ENCODE measurements at places on chromosomes 5 and 9.

- no peak for DNase-seq
These were observed 163.7 kb downstream of the FGF10 start for GRCh38 chr5:44225231-44226160.

GRCh38 chr9:107624234-107624948 lies 134.8 kb upstream of the KLF4 start:
- DNase-seq = no peak

GRCh38 chr5:150542933-150543445 lies 35.1 kb downstream of the NDST1 start:
- no peak for DNase-seq

DNA sequence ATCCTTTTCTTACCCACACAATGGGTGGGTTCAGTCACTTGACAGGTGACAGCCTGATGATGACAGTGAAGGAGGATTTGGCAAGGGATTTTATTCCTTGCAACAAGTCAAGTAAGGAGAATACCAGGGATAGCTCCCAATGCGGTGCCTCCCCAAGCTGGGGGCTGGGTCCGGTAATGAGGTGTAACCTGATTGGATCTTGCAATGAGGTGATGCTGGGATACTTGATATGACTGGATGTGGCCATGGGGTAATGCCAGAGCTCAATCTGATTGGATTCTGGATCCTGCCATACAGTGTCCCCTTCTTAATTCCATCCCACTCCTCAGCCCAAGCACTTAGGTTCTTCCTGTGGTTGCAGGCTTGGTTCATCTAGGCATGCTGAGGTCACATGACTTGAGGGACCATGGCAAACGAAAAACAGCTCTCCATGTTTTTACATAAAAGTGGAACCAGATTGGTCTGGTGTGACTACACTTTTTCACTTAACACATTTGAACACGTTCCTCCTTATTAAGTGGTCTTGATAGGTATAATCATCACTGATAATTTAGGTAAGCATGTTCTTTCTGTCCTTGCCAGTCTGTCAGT lies 181.1 kb downstream of the PDZD2 start:
- DNase-seq = no peak

DNA sequence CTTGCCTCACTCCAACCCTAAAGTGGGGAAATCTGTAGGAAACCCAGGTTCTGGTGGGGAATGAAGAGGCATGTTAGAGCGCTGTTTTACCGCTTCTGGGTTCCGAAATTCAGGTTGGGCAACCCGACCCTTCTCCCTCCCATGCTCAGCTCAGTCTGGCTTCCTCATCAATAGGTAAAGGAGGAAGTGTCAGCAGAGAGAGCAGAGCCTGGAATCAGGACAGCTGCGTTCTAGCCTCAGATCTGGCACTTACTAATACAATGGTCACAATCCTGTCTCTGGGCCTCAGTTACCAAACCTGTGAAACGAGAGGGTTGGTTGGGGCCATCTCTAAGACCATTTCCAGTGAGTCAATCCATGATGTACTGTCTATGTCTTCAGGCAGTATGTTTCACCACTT lies 16.2 kb upstream of the TNIP1 start:
- DNase-seq = no peak

DNA sequence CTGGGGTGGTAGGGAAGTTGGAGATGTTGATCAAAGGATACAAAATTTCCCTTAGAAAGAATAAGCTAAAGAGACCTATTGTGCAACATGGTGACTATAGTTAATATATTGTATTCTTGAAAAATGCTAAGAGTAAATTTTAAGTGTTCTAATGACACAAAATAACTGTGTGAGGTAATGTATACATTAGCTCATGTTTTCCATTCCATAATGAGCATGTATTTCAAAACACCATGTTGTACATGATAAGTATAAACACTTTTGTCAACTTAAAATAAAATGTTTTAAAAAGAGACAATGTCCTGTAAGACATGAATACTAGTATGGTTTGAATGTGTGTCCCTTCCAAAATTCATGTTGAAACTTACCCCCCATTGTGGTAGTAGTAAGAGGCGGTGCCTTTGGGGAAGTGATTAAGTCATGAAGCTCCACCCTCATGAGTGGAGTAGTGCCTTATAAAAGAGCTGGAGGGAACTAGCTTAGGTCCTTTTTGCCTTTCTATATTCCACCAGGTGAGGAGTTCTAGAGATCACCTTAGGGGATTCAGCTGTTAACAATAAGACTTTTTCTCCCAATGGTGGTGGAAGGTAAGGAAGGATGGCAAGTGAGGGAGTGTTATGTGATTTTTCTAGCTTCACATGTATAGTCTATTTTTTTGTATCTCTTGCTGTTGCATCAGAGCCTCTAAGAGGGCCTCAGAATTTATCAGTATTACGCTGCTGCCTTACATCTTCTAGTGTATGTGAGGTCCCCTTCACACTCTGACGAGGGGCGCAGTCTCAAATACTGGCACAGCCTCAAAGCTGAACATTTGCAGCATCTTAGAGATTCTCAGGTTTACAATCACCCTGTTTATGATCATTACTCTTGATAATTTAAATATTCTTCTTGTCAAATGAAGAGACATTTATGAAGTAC lies 94.9 kb upstream of the NREP start:
- DNase-seq = no peak

DNA sequence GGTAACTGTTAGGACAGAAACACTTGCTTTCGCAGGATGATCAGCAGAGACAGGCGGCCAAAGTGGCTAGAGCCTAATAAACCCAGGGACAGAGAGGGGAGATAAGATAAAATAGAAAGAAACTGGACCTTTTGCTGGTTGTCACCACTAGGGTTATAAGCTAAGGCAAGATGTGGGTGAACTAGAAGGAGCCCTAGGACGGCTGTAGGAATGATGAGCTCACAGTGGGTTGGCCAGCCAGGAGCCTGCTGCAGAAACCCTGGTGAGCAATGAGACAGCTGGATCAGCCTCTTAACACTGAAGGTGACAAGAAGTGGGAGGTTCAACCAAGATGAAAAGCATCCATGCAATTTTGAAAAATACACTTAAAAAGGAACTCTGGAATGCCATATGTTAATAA lies 13.5 kb downstream of the CTNND2 start:
- no peak for DNase-seq

- DNase-seq = no peak
These were observed 63.7 kb downstream of the DENND4C start for GRCh38 chr9:19294219-19294618.

- DNase-seq = no peak
These were observed 188.5 kb upstream of the RASA1 start for GRCh38 chr5:87079219-87079618.

DNA sequence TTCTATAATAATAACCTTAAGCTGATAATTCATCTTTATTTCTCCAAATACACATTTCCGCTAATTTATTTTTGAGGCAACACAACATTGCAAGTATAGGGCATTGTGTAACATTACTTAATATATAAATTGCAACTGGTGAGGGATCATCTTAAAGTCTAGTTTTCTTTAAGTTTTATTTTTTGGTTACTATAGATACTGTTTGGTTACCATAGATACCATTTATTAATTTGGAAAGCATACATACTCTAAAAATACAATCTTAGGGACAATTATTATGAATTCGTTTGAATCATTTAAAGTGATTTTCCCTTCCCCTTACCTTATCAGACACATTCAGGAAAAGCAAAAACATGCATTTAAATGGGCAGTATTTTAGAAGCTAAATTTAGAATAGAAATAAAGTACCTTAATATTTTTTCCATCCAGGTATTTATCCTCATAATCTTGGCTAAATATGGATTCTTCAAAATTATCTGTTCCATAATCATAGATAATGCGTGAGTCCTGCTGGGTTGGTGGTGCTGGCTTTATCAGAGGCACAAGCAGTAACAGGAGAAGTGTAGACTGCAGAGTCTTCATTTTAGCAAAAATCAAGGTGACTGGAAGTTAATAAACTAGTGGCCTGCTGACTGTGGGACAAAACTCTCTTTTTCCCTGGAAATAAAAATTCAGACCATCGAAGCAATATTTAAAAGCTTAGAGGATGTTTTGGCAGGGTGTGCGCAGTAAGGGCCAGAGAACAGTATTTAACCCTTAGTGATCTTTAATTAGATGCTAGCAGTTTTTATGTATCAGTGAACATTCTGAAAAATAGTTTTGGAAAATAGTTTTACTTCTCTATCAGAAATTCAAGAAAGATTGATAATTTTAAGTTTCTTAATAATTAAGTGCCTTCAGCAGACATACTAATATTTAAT lies 1.3 kb downstream of the OGN start:
- DNase-seq = no peak

GRCh38 chr9:34475097-34475496 lies 16.5 kb downstream of the DNAI1 start:
- no peak for DNase-seq

DNA sequence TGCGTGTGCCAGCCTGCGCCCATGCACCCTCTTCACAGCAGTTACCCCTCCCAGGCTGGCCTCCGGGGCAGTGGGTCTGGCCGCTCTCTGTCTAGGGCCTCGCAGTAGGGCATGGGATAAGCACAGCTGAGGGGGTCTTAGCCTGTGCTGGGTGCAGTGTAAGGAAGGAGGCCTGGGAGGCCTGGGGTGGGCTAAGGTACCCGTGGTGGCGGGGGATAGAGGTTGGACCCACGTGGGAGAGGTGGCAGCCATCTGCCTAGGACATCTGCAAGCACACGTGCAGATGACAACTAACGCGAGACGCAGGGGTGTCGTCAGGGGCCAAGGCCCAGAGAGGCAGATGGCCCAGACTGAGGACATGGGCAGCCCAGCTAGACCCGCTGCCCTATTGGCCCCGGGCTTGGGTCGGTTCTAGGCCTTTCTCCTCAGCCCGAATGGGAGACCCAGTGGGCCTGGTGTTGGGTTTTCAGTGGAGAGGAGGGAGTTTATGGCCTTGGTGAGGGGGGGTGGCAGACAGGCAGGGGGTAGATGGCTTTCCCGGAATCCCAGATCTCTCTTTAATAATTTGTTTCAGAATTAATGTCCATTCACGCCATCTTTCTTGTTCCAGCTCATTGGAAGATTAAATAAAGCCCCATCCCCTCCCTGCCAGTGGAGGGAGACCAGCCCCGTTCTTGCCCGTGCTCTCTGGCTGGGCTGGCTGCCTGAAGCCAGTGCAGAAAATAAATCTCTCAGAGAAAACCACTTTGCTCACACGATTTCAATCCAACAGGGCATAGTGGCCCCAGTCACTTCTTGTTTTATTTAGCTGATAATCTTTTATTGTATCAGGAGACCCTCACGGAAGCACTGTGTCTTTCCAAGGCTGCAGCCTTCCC lies 154.2 kb downstream of the GAPVD1 start:
- no peak for DNase-seq

DNA sequence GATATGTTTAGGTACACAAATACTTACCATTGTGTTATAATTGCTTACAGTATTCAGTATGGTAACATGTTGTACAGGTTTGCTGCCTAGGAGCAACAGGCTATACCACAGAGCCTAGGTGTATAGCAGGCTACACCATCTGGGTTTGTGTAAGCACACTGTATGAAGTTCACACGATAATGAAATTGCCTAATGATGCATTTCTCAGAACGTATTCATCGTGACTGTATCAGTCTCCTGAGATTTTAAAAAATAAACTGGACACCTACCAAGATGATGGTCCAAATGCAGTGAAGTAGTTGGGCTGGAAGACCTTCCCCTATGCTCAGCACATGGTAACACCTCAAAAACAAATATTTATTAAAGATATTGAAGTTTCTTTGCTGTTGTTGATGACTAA lies 103.3 kb upstream of the NFIB start:
- DNase-seq = no peak

DNA sequence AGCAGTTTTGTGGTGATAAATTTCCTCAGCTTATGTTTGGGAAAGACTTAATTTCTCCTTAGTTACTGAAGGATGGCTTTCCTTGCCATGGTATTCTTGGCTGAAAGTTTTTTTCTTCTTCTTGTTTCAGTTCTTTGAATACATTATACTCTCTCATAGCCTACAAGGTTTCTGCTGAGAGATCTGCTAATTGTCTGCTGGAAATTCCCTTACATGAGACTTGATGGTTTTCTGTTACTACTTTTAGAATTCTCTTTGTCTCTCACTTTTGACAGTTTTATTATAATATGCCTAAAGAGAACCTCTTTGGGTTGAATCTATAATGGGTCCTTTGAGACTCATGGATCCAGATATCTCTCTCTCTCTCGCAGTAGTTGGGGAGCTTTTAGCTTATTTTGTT lies 693.6 kb downstream of the PRELID2 start:
- no peak for DNase-seq
